ENCODE measurements at places on chromosomes 5 and 9.

DNA sequence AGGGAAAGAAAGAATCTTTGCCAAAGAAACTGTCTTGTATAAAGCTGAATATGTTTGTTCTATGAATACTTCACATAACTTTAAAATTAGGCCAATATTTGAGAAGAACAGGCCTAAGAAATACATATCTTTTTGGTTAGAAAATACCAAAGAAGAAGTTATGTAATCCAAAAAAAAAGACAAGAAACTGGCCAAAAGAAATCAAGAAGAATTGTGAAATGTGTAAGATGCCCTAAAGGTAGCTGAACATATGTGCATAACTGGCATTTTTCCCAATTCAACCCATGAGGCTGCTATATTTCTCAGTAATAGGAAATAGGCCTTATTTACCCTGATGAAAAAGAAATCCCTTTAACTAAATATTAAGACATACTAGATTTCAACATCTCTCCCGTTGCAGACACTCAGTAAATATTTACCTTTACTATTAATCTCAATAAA, 290.0 kb downstream of the CETN3 start:
- DNase-seq, result peak; percentile 23

DNA sequence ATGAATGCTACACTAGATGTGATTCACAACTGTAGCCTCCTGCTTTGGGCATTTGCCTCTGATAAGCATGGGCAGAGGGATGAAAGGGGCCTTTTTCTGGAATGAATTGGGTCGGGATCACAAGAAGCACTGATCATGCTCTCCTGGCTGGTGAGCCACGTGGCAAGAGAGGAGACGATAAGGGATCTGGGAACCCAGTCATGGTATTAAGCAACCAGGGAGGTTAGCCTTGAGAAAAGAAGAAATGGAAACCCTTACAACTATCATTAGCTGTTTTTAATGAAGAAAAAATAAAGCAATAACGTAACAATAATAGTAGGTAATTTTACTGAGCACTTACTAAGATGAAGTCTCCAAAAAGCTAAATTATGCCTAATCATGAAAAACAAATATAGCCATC, 50.0 kb upstream of the RAI14 start:
- DNase-seq, result no peak

DNA sequence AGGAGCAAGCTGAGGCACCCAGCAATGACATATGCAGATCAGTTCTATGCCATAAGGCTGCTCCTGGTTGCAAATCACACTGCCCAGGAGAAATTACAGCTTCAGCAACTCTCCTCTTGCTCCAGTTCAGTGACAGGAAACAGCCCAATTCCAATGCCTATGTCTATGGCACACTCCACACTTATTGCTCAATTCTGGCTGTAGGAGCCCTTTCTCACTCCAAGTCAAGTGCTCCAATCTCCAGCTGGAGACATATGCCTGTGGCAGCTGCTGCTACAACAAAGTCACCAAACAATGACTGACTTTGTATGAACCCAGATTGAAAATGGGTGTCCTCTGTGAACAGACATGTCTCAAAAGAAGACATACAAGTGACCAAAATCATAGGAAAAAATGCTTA, 31.8 kb upstream of the PLCXD3 start:
- DNase-seq, result no peak

DNA sequence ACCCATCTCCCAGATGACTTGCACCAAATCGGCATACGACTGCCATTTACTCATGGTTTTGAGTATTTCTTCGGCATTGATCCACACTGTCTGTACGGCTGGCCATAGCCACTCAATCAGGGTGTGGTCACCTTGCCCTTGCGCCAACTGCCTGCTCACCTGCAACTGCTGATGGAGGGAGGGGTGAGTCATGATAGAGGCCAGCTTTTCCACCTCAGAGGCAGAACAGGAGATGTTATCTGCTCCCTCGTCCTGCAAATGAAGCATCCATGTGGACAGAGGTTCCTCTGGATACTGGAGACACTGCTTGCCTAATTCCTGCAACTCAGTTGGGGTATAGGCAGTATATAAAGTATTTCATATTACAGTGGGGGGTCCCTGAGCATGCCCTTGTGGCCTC, 85.6 kb upstream of the ATP10B start:
- no peak for DNase-seq

GRCh38 chr5:66406761-66407336, 189.3 kb upstream of the MAST4 start:
- DNase-seq, result no peak

DNA sequence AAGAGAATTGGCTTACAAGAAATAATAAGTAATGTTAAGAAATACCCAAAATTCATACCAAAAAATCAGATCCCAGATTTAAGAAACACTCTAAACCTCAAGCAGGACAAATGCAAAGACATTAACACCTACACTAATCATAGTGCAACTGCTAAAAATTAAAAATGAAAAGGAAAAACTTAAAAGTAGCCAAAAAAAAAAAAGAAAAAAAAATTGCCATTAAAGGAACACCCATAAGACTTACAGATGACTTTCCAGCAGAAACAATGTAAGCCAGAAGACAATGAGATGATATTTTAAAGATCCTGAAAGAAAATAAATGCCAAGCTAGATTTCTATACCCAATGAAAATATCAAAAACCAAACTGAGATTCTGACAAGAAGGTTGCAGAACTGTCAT, 101.5 kb downstream of the DENND1A start:
- DNase-seq, result no peak

- DNase-seq, result no peak
Observed at GRCh38 chr9:101536938-101537337, 3.3 kb downstream of the RNF20 start.

DNA sequence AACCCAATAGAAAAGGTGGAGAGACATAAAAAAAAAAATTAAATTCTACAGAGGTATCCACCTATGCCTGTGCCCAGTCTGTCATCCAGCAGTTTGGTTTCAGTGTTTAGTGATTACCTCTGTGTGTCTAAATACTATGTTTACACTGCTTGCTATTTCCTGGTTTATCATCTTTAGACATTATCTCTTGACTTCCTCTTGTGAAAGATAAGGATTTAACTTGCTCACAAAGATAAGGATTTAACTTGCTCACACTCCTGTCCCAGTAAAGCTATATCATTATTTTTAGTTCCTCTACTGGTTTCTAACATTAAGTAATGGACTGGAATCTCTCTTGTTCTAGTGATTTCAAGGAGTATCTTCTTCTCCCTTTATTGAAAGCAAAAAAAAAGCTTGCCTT, 53.9 kb upstream of the ZFR start:
- no peak for DNase-seq

GRCh38 chr9:29228558-29228957, 1655.3 kb upstream of the C9orf72 start:
- no peak for DNase-seq

GRCh38 chr9:131837316-131837715, 97.4 kb upstream of the RAPGEF1 start:
- no peak for DNase-seq

DNA sequence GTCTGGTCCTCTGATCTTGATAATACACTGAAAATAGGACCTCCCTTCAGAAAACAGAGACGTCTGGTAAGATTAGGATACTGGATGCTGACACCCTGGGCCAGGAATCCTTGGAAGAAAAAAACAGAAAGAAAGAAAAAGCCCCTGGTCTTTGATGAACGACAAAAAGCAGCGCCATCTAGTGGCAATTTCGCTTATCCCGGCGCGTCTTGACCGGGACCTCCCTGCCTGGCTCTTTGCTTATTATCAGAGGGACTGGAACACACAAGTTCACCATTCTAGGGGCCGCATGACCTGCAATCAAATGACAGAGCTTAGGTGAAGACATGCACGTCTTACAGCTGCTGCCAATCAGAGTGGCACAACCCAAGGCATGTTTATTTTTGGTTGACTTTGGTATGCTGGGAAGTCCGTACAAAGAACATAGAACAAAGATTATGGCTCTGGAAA, 114.9 kb upstream of the NFIB start:
- peak; percentile 12 for DNase-seq

GRCh38 chr9:99072040-99072394, 32.9 kb upstream of the TGFBR1 start:
- DNase-seq, result no peak

- no peak for DNase-seq
Observed at GRCh38 chr5:26530305-26530704, 508.1 kb downstream of the CDH9 start.

DNA sequence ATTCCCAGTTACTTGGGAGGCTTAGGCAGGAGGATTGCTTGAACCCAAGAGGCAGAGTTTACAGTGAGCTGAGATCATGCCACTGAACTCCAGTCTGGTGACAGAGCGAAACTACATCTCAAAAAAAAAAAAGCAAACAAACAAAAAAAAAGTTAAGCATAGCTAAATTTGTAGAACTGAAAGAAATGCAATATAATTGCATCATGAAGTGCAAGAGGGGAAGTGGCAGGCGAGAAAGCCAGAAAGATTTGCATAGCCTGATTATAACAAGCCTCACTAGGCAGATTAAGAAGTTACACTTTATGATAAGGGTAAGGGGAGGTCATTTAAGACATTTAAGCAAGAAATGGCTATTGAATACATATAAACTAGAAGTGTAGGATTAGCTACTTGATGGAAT, 187.1 kb downstream of the EDIL3 start:
- peak; percentile 1 for DNase-seq

- no peak for DNase-seq
Observed at GRCh38 chr5:115335301-115335700, 38.8 kb upstream of the CCDC112 start.

DNA sequence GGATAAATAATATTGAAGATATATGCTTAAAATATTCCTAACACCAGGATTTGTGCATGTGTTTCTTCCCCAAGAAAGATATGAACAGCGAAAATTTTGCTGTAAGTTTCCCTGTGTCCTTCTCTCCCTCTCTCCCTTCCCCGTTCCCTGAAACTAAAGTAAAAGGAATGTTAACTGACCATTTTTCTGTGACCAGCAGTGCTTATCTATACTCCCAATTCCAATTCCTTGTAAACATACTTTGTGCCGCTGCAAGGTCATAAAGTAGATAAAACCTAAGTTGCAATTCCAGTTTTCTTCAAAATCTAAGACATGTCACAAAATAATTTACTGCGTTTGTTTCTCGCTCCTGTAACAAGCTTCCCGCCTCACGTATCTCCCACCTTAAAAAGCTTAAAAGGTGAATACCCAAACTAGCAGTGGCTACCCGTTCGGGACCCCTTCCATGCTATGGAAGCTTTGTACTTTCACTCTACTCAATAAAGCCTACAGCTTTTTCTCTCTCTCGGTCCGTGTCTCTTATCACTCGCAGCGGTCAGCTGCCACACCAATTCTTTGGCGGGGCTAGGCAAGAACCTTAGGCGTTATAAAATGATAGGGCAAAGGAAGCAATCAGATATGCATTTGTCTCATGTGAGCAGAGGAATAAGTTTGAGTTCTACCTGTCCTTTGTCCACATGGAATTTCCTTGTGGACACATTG, 1798.0 kb downstream of the EFNA5 start:
- no peak for DNase-seq

DNA sequence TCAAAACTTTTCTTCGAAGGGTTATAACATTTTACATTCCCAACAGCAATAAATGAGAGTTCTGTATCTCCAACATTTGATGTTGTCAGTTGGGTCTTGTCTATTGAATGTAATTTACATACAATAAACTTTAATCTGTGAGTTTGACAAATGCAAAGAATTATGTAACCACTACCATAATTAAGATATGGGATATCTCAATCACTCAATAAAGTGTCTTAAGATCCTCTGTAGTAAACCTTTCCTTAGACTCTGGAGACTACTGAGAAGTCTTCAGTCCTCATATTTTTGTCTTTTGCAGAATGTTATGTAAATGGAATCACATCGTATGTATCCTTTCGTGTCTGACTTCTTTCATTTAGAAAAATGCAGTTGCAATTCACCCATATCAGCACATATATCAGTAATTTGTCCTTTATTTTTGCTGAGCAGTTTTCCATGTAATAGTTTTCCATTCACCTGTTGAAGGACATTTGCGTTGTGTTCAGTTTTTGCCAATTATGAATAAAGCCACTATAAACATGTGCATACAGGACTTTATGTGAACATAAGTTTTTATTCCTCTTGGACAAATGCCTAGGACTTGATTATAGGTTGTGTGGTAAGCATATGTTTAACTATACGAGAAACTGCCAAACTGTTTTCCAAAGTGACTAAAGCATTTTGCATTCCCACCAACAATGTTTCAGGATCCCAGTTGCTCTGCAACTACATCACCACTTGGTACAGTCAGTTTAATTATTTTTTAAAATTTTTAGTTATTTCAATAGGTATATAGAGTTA, 784.6 kb upstream of the ZNF608 start:
- no peak for DNase-seq

- DNase-seq, result no peak
Observed at GRCh38 chr5:20555034-20555433, 567.0 kb upstream of the CDH18 start.

- DNase-seq, result no peak
Observed at GRCh38 chr5:178418471-178419010, 171.7 kb downstream of the COL23A1 start.

DNA sequence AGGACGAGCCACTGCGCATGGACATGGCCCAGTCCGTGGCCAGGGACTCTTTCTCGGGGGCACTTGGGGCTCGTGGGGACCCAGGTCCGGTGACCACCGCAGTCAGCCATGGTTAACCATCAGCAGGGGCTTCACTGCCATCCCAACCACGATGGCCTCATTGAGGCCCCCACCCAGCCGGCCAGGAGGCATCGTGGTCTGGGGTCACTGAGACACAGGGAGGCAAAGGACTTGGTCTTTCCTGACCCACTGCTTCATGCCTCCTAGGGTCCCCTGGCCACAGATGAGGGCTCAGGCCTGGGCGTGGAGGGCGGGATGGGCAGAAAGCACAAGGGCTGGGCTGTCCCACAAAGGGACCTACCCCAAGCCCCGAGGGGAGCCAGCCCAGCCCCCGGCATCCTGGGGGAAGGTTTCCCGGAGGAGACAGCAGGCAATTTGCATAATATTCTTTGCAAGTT, 6.6 kb downstream of the NACC2 start:
- DNase-seq, result no peak

GRCh38 chr9:110126499-110126941, 81.4 kb downstream of the C9orf152 start:
- DNase-seq, result no peak

- DNase-seq, result no peak
Observed at GRCh38 chr5:115532517-115532916, 12.1 kb downstream of the FEM1C start.

GRCh38 chr9:121267689-121268597, at the start of gene GSN:
Gene GSN, plus strand, starts transcription at chr9:121268162. Its CDS starts 33,810 bp downstream, at chr9:121301972.
- DNase-seq, result peak; percentile 24
